ENCODE measurements at places on chromosomes 1 and 21.

GRCh38 chr1:96365076-96365475 is 356.5 kb upstream of the PTBP2 start:
- no peak for DNase-seq

GRCh38 chr1:192589813-192590212 is 14.2 kb downstream of the RGS1 start:
- no peak for DNase-seq

- DNase-seq, result no peak
Observed at GRCh38 chr1:243471754-243472745, 216.2 kb downstream of the SDCCAG8 start.

DNA sequence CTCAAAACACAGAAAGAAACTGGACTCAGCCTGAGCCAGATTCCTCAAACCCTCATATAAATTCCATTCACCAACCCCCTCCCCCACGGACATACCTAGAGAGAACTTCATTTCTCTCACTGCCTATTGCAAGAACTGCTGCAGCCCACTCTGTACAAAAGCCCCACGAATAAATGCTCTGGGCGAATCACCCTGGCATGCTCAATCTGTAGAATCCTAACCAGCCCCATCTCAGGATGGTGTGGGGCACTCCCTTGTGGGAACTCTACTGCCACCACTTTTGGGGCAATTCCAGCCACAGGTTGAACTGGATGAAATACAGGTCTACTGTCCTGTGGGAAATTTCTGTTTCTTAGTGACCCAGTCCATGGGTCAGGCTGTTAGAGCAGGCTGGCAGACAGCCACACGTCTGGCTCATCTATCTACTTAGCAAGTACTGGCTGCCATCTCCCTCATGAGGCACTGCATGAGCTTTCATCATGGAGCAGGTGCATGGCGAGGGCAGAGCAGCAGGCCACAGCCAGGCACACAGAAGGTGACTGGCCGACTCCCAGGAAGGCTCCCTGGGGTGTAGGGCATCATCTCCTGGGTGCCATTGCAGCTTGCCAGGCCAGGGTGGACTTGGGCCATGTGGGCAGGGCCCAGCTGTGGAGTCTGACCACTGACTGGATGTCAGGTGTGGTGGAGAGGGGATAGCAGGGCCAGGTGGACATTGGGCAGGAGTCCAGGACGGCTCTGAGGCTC is 1.6 kb upstream of the C1orf35 start:
- no peak for DNase-seq

- no peak for DNase-seq
Observed at GRCh38 chr1:171257607-171258076, 9.3 kb downstream of the FMO1 start.

- no peak for DNase-seq
Observed at GRCh38 chr1:66352792-66353191, 181.2 kb upstream of the SGIP1 start.

- DNase-seq, result peak; percentile 8
Observed at GRCh38 chr1:116909512-116910378, at the start of gene PTGFRN. Gene PTGFRN (plus strand): TSS chr1:116909916. CDS start chr1:116910204, 288 bp downstream.

DNA sequence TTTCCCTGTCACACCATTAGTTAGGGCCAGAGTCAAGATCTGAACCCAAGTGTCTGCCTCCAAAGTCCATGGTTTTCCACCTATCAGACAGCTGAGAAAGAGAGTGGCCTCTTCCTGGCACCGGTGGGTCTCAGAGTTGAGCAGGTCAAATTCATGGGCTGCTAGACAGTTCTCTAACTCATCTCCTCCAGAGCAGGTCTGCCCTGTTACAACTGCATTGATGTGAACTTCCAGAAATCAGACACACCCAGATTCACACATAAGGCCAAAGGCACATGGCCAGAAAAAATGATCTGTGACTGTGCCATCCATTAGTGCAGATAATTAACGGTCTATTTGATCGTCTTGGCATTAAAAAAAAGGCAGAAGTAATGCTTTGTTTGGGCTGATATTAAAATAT is 17.5 kb downstream of the SMIM12 start:
- no peak for DNase-seq

DNA sequence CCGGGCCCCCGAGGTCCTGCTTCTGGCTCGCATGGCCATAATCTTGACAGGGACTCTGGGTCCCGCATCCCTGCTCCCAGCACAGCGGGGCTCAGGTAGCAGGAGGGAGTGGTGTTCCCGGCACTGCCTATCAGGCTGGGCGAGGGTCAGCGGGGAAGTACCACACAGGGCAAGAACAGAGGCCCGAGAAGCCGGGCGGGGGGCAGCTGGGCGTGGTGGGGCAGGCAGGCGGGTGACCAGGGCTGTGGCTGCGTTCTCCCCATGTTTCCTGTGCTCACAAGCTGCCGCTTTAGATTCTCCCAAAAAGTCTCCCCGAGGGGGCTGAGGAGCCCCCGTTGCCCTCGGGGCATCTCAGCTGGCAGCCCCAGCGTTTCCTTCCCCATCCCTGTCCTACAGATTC is 18.3 kb downstream of the ATAD3B start:
- DNase-seq, result no peak
